Activated CD4-positive, alpha-beta T cell treated with anti-CD3 and anti-CD28 coated beads, Interleukin-2, amount 50 U/mL, for 4 hours (primary cell): ENCODE measurements at places on chromosomes 3 and 15.
A peak's percentile ranks its signal among the peaks of the same experiment; 100 is the strongest.

- no peak for DNase-seq
Measured at GRCh38 chr3:159229116-159229680, 427.3 kb downstream of the MFSD1 start.

GRCh38 chr3:84998545-84998944 lies 39.8 kb downstream of the CADM2 start:
- no peak for DNase-seq

GRCh38 chr15:66912001-66912400 lies 153.4 kb upstream of the SMAD3 start:
- no peak for DNase-seq

DNA sequence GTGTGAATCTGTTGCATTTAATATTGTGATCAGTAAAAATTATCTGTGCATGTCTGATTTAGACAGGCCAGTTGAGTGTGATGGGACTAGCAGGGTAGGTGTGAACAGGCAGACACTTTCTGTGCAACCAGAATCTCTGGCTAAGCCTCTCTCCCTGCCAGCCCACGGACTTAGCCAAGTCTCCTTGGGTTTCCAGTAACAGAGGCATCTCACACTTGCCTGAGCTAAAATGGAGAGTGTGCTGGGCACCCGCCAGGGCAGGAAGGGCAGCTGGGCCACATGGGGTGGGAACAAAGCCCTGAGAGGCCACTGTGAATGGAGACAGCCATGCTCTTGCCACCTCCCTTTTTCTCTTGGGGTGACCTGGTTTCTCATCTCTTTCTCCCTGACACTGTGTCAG lies 12.5 kb upstream of the RPS27L start:
- DNase-seq: no peak

GRCh38 chr3:197706658-197707057 lies 30.0 kb downstream of the RUBCN start:
- DNase-seq: no peak

GRCh38 chr3:121431726-121432517 lies 113.9 kb downstream of the POLQ start:
- DNase-seq: peak; percentile 29

DNA sequence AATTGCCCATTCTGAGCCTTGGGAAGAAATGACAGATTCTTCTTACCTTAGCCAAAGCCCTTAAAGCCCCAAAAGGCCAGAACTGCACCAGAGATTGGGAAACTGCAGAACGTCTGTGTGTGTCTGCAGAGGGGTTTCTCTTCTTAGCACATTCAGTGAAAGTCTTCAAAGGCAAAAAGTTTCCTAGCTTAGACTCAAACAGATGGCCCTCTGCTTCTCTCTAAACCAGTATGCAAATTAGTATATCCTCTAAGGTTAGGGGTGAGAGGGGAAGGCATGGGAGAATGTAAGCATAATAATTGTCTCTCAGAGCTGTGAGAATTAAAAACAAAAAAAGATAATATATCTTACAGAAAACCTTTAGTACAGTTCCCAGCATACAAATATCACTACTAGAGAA lies 334.0 kb upstream of the MCTP2 start:
- DNase-seq: no peak

DNA sequence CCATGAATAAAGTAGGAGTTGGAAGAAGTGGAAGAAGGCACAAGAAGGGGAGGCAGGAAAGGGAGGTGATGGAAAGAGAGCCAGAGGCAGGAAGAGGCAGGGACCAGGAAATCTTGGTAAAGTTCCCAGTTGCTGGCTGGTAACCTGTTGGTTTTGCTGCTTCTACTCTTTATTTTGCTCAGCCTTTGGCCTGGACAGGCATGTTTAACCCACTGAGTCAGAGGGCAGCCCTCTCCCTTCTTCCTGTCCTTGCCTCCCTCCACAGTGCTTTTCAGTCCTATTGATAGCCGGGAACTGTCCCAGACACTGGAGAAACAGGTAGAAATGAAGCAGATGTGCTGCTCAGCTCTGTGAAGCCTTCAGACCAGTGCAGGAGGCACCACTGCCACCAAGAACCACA lies 43.4 kb upstream of the APEH start:
- DNase-seq: no peak

- DNase-seq: no peak
Measured at GRCh38 chr3:58829321-58830000, 162.9 kb upstream of the FAM3D start.

DNA sequence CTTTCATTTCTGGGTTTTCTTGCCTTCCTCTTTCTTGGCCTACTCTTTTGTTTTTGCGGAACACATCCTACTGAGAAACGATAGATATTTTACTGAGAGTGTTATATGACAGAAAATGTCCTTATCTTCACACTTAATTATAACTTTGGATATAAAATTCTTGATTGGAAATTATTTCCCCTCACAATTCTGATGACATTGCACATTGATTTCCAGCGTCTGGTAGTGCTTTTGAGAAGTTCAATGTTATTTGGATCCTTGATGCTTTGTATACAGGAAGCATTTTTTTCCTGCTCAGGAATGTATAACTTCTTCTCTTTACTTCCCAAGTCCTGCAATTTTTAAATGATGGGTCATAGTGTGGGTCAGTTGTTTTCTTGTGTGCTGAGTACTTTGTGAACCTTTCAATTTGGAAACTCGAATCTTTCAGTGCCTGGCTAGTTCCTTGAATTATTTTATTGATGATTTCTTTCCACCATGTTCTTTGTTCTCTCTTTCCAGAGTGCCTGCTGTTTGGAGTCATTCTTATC lies 183.9 kb downstream of the PDCD6IP start:
- DNase-seq: no peak

GRCh38 chr3:183148056-183148455 lies 14.5 kb downstream of the LAMP3 start:
- no peak for DNase-seq

DNA sequence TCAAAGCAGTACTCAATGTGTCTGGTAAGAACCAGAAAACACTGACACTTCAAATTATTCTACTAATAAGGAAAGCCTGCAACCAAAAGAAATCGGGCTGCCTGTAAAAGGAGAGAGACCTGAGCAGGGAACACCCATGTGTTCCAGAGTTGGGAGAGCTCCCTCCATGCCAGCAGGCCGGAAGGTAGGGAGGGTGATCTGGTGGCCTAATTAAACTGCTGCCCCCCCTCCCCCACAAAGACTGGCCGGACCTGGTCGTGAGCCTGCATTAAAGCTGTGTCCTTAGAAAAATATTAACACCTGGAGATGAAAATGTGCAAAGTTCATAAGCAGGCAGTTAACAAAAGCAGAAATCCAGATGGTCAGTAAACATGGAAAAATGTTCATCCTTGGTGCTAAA lies 170.6 kb upstream of the BHLHE40 start:
- DNase-seq: no peak

DNA sequence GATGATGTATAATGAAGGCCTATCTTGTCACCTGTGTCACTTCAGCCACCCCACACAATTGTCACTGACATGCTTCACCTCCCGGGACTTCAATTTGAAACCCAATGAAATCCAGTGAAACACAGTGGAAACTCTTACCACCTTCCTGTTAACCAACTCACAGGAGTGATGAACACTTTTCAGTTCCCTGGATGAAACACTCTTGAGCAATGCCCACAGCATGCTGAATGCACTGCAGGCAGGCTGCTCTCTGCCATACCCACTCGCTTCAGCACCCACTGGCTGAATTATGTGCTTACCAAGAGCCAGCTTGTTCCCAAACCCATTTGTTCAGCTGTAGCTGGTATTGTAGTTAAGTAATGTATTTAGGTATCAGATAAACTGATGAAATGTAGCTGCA lies 47.0 kb downstream of the MAP2K1 start:
- no peak for DNase-seq

DNA sequence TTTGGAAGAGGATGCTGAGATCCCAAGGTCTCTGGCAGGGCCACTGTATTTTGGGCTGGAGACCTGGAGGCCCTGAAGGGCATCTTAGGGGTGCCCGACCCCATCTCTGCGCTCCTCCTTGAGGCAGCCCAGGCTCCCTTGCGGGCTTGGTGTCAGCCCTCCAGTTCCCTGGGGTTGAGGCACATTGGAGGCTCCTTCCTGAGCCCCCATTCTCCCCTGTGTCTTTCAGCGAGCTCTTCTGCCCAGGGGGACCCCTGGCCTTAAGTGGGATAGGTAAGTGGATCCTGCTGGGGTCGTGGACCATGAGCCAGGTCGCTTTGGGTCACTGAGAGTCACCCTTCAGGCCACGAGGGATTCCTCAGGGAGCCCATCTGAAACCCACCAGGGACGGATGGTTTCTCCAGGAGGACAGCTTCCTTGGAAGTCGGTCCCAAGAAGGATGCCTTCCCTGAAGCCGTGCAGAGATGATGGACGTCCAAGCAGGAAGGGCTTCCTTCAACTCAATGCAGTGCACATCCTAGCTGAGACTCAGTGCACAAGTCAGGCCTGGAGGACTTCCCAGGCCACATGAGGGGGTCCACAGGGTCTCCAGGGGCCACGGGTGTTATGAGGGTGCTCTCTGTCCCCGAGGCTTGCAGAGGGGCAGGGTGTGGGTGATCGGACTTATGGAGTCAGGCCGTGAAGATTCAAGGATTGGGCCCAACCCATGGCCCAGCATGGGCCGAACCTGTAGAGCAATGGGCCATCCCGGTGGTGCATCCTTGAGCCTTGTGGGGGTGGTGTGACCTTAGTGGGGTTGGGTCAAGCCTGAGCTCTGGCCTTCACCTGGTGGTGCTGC lies 224.3 kb downstream of the SNRPN start:
- no peak for DNase-seq

GRCh38 chr3:23325466-23326065 lies 122.4 kb downstream of the UBE2E2 start:
- DNase-seq: no peak

GRCh38 chr3:78420611-78421010 lies 1347.2 kb downstream of the ROBO1 start:
- DNase-seq: no peak

DNA sequence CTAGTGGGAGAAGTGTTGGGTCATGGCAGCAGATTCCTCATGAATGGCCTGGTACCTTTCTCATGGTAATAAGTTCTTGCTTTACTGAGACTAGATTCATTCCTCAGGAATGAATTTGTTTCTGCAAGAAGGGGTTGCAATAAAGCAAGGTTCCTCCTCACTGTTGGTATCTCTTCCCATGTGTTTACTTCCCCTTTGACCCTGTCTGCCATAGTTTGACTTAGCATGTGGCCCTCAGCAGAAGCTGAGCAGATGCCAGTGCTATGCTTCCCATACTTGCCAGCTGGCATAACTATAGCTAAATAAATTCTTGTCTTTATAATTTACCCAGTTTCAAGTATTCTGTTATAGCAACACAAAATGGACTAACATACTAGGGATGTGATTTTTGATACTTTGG lies 163.6 kb upstream of the COL8A1 start:
- DNase-seq: no peak

GRCh38 chr3:158443632-158444031 lies 127.4 kb upstream of the MLF1 start:
- DNase-seq: no peak

DNA sequence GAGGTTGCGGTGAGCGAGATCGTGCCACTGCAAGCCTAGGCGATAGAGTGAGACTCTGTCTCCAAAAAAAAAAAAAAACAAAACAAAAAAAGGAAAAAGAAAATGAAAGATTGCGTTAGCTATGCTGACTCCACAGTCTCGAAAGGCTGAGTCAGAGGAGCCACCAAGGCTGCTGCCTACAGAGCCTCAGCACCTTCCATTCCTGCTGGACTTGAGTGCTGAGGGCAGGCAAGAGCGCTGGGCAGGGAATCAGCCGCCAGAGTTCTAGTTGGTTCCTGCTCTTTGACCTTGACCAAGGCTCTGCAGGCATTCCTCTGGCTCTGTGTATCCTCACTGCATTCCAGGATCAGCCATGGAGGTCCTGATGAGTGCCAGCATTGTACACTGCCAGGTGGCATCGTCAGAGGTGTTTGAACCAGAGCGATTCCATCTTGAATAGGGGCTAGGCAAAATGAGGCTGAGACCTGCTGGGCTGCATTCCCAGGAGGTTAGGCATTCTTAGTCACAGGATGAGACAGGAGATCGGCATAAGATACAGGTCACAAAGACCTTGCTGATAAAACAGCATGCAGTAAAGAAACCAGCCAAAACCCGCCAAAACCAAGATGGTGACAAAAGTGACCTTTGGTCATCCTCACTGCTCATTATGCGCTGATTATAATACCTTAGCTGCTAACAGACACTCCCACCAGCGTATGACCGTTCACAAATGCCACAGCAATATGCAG lies 5.9 kb downstream of the MESP2 start:
- DNase-seq: no peak

- DNase-seq: no peak
Measured at GRCh38 chr15:62307551-62307950, 142.5 kb upstream of the C2CD4B start.

GRCh38 chr3:72312339-72312738 lies 527.4 kb upstream of the PROK2 start:
- no peak for DNase-seq

DNA sequence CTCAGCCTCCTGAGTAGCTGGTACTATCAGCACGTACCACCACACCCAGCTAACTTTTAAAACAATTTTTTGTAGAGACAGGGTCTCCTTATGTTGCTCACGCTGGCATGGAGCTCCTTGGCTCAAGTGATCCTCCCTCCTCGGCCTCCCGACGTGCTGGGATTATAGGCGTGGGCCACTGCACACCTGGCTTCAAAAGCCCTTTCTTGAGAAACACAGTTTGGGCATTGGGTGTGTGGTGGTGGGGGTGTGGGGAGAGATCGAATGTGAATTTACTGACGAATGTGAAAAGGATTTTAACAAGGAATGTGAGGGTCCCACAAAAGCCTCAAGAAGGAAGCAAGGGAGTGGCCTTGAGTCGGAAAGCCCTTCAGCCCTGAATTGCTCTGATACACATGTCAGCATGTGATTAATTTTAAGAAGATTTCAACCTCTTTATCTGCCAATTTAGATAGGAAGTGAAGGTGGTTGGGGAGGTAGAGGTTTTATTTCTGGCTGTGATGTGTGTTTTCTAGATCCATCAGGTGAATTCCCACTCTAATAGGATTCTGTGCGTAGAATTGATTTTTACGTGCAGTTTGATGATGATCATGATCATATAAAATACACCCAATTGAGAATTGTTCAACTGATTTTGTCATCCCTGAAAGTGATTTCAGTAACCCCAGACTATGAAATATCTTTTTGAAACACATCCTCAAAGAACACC lies 1.1 kb downstream of the CCR4 start:
- DNase-seq: no peak

GRCh38 chr3:85252686-85253085 lies 293.9 kb downstream of the CADM2 start:
- DNase-seq: no peak

- peak; percentile 75 for DNase-seq
Measured at GRCh38 chr15:82680200-82681102, 29.2 kb downstream of the AP3B2 start.

GRCh38 chr15:71458089-71458660 lies 342.9 kb downstream of the THSD4 start:
- DNase-seq: no peak

DNA sequence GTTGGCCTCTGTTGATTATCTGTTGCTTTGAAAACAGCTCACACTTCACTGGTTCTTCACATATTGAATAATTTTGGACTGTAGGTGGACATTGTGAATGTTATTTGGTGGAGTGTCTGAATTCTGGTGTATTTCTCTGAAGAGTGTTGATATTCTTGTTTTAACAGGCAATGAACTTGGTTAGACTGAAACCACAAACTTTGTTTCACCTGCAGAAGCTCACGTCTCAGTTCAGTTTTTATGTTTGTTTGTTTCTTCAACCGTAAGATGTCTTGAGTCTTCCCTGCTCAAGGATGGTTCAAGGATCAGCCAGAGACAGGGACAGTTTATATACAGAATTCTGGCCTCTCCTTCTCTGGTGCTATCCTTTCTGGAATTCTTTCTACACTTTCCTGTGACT lies 43.6 kb downstream of the C3orf20 start:
- no peak for DNase-seq
